ENCODE measurements at places on chromosomes 12 and 14.
A peak's percentile ranks its signal among the peaks of the same experiment; 100 is the strongest.

- DNase-seq: no peak
Observed at GRCh38 chr12:49503674-49504180, 35.1 kb upstream of the KCNH3 start.

GRCh38 chr14:103923863-103924262 is 4.4 kb upstream of the TDRD9 start:
- peak; percentile 81 for DNase-seq

GRCh38 chr12:43957732-43958372 is 122.0 kb downstream of the TMEM117 start:
- peak; percentile 41 for DNase-seq

DNA sequence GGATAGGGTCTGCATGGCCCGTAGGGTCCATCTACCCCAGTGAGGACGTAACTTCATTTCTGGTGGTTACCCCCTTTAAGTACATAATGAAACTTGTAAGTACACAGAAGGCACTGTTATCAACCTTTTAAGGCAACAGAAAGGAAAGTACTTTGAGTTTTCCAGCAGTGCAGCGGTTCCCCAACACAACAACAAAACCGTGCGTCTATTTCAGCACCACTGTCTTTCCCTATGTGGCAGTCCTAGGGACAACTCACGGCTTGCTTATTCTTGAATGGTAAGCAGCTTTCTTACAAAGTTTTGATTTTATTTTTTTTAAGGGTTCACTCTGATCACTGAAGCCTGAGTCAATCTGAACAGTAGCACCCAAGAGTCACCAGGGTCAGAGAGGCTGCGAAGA is 46.3 kb downstream of the FOXN3 start:
- no peak for DNase-seq

DNA sequence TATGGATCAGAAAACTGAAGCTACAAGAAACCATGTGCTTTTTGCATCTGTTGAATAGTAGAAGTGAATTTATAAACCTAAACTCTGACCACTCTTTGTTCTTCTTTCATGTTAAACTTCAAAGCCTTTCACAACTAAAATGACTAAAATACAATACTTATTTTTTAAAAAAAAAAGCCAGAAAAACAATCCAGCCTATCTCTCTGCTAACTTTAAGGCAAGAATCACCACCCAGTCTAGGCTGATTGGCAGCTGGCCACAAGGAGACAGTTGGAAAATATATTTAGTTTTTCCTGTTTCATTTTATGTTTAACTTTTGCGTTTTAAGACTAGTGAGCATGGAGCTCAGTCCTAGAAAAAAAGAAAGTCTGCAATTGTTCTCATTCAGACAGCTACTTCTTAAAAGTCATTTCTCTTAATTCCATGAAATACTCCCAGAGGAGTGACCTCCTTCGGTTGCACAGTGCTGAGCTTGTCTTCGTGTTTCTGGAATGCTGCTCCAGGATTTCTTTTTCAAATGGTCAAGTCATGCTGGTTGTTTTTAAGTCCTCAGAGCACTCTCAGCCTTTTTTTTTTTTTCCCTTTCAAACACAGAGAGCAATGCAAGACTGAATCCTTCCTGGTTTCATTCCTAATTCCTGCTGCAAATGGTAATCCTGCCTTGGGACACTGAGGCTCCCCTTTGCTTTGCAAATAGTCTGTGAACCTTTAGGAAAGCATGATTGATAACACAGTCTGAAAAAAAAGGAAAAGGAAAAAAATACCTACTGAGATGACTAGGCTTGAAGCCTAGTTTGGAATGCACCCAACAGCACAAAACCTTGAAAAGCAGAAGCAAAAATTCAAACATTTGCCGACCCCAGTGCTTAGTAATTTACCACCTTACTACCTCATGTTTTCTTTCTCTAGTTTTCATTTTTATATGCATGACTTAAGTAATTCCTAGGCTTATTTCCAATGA is 233.3 kb upstream of the DAAM1 start:
- DNase-seq: no peak

Measured in endothelial cell (in vitro differentiated cells).